Activated T-cell treated with anti-CD3 and anti-CD28 coated beads, Interleukin-2, amount 50 U/mL, for 24 hours (primary cell): ENCODE measurements at places on chromosomes 2 and 18.

DNA sequence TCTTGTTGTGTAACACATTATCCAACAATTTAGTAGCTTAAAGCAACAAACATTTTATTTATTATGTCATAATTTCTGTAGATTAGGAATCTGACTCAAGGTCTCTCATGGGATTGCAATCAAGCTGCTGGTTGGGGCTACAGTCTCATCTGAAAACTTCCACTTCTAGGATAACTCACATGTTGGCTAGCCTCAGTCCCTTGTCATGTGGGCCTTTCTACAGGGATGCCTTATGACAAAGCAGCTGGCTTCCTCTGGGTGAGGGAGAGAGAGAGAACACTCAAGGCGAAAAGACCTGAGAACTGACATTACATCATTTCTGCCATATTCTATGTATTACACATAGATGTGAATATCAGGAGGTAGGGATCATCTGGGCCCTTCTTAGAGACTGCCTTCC lies 317.9 kb upstream of the VRK2 start:
- no peak overlapping the region for H3K4me3 ChIP-seq
- H3K36me3 ChIP-seq: no peaks in the 10 kb centered on the region
- no peak for DNase-seq
- no peaks in the 10 kb centered on the region for H3K4me1 ChIP-seq
- H3K27ac ChIP-seq: no peak overlapping the region

GRCh38 chr2:74715880-74716279 lies 61.8 kb downstream of the SEMA4F start:
- H3K27me3 ChIP-seq: peaks cover 15% of the 10 kb centered on the region
- H3K27ac ChIP-seq: no peak overlapping the region
- H3K4me3 ChIP-seq: peak overlapping the region; percentile 80
- DNase-seq: no peak
- H3K36me3 ChIP-seq: no peaks in the 10 kb centered on the region
- H3K4me1 ChIP-seq: peaks cover 6% of the 10 kb centered on the region

DNA sequence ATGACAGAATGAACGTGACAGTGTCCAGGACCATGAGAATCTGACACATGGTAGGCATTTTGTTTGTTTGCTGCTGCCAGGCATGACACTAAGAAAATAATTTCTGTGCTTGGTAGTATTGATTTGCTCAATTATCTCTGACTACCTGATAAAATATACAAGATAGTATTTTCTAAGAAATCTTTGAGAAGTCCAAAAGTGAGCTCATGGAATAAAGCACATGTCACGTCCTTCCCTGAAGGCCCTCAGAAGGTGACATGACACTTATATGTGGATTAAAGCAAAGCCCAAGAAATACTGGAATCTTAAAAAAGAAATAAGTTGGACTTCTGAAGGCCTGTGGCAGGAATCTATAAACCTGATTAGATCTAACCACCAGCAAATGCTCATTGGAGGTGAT lies 3.8 kb upstream of the TTN start:
- H3K27ac ChIP-seq: no peak overlapping the region
- no peaks in the 10 kb centered on the region for H3K27me3 ChIP-seq
- H3K4me1 ChIP-seq: no peaks in the 10 kb centered on the region
- no peaks in the 10 kb centered on the region for H3K36me3 ChIP-seq

DNA sequence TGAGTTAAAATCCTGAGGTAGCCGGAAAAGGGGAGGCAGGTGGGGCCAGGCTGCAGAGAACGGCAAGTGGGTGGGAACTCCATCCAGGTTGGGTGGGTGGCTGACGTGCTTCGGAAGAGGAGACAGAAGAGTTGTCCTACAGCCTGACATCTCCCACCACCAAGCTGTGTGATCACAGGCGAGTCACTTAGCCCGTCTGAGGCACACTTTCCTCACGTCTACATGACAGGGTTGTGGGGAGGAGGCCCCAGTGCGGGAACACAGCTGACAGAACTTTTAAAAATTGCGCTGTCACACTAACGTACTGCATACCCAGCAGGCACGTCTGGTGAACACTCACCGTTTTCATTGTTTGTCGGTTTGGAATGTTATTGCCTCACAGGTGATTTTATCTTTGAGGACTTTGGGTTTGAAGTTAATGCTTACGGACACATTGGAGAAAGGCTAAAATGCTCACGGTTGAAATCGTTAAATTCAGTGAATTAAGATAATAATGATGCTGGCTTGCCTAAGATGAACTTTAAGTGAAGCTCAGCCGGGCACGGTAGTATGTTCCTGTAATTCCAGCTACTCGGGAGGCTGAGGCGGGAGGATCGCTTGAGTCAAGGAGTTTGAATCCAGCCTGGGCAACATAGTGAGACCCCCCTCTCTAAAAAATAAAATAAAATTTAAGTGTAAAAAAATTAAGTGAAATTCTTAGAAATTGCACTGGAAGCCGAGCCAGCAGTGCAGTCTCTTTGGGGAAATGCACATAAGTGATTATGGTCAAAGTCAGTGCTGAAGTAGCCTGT lies 8.9 kb downstream of the EMILIN2 start:
- H3K4me1 ChIP-seq: peaks cover 23% of the 10 kb centered on the region
- no peak overlapping the region for H3K27ac ChIP-seq
- H3K36me3 ChIP-seq: no peaks in the 10 kb centered on the region
- no peak overlapping the region for H3K4me3 ChIP-seq

- peaks cover 2% of the 10 kb centered on the region for H3K4me1 ChIP-seq
- H3K36me3 ChIP-seq: no peaks in the 10 kb centered on the region
- no peak overlapping the region for H3K27ac ChIP-seq
- H3K4me3 ChIP-seq: no peak overlapping the region
- H3K27me3 ChIP-seq: peaks cover 38% of the 10 kb centered on the region
- no peak for DNase-seq
These were observed 421 bp upstream of the CNTNAP5 start for GRCh38 chr2:124024561-124025170.

DNA sequence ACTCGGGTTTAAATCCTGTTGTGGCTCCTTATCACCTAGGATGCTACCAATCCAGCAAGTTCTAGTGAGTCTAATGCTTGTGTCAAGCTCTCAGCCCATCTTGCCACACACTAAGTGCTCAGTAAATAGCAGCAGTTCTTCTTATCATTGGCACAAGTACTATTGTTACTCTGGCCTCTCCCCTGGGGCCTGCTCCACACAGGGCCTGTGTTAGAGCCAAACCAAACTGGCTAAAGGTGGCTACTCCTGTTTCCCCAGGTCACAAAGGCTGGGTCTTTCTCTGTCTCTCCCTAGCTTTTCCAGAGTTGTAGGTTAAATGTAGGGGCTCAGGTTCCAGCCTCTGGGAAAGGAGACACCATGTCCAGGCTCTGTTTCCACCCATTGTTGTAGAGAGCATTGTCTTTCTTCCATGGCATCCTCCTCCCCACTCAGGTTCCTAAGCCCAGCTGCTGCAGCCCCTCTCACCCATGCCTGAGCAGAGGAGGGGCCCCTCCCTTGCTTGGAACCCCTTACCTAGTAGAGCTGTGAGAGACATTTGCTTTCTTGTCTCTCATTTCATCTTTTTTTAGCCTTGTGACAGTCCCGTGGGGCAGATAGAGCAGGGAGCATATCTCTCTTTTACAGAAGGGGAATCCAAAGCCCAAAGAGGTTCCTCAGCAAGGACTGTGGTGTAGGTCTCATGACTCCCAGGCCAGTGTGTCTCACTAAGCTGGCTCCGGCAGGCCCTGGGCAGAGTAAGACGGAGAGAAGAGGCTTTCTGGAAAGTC lies 56.4 kb upstream of the OTOF start:
- no peak overlapping the region for H3K4me3 ChIP-seq
- no peaks in the 10 kb centered on the region for H3K36me3 ChIP-seq
- no peak overlapping the region for H3K27ac ChIP-seq
- no peaks in the 10 kb centered on the region for H3K27me3 ChIP-seq
- H3K4me1 ChIP-seq: no peaks in the 10 kb centered on the region
- no peak for DNase-seq

DNA sequence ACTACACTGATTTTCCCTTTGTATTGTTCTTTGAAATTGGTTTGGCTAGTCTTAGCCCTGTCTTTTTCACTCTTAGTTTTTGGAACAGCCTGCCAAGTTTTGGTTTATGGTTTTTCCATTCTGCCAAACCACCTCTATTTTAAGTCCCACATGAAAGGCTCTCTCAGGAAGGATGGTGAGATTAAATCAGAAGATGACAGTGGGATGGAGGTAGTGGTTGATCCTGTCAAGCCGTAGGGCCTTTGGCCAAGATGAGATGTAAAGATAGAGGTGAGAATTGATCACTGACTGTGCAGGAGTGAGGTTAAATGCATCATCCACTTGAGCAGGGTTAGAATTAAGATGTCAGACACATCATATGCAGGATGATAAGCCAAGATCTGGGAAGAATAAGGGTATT lies 948.5 kb downstream of the SLC4A3 start:
- peaks cover 4% of the 10 kb centered on the region for H3K27me3 ChIP-seq
- no peak overlapping the region for H3K27ac ChIP-seq
- H3K36me3 ChIP-seq: no peaks in the 10 kb centered on the region
- DNase-seq: no peak
